Right ventricle myocardium inferior (tissue), 1 donor: ENCODE measurements at places on chromosomes 2 and 18. TPM values are rescaled to one million over a fixed set of nuclear protein-coding genes. Genes with fewer than 3 reads are reported as not detected.
A peak's percentile ranks its signal among the peaks of the same experiment; 100 is the strongest.

DNA sequence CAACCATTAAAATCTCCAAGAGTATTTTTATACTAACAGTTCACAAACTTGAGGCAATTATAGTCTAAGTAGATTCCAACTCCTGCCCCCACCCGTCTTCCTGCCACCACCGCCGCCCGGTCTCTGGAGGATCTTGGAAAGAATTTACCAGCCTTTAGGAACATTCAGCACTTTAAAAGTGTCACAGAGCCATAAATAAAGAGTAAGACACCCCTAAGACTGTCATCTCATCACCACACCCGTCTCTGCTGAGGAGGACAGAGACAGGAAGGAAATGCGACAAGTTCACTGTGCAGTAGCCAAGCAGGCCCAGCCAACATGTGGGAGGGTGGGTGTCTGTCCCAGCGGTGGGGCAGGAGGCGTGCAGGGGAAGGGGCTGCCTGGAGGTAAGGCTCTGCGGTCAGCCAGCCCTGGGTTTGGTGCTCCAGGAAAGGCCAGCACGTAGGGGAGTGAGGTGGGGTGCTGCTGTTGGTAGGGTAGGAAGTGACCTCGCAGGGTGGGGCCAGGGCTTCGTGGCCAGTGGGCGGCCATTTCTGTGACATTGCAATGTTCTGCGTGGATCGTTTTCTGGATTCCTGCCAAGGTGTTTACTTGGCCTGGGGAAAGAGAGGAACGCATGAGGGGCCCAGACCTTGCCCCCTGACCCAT lies 111.6 kb downstream of the FAM210A start:
- peak; percentile 63 for DNase-seq

DNA sequence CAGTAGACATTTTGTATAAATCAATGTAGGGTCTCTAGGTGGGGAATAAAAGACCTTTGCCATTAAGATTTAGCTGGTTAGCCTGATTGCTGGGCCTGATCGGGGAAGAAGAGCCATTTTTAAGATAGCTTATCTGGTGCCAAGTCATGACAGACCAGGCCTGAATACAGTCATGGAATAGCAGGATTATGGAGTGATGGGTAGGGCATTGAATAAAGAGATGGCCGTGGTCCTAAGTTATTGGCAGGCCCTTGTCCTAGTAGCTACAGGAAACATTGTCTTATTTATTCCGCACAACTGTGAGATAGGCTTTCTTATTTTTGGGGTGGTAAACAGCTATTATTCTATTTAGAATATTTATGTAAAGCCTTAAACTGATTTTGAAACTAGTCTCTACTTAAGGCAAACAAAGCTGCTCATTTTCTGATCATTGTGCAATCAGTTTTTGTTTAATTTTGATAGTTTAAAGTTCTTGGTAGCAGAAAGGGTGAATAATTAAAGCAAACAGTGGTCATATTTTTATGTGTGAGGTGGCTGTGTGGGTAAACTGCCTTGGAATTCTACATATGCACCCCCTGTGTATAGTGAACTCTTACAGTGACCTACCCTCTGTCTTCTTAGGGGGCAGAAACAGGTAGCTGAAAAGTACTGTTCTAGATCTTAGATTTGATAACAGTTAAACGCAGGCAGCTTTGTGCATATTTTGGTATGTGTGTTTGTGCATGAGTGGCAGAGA lies 22.6 kb downstream of the ZNF236 start:
- no peak for DNase-seq

- DNase-seq: no peak
Observed at GRCh38 chr2:111100087-111100764, 20.5 kb upstream of the BCL2L11 start.

GRCh38 chr2:28729698-28730097 lies 21.9 kb upstream of the PPP1CB start:
- no peak for DNase-seq

- no peak for DNase-seq
Observed at GRCh38 chr2:192035731-192036442, 158.8 kb downstream of the TMEFF2 start.

DNA sequence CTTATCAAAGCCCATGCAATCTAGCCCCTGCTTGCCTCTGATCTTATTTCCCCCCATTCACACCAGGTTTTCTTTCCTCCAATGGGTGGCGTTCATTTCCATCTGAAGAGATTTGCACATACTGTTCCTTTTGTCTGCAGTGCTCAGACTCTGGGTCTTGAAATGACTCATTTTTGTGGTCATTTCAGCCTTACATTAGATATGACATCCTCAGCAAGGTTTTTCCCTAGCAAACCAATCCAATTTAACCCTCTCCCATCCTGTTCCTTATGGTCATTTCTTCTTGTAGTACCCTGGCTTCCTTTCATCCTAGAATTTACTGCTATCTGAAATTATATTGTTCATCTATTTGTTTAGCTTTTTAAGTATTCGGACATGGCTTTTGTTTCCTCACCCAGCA lies 42.5 kb upstream of the SCN1A start:
- no peak for DNase-seq

GRCh38 chr2:146130290-146130689 lies 1610.4 kb upstream of the ZEB2 start:
- DNase-seq: no peak

Gene ACADL
- 0.76 TPM for total RNA-seq

Gene RGPD8
- total RNA-seq: 4.8 TPM

Gene KLHL30
- 20.6 TPM for total RNA-seq

Gene PRSS56
- total RNA-seq: 0.11 TPM

Gene LCT
- total RNA-seq: not detected
